LNCaP clone FGC (cell line): ENCODE measurements at places on chromosomes 2 and 18.

DNA sequence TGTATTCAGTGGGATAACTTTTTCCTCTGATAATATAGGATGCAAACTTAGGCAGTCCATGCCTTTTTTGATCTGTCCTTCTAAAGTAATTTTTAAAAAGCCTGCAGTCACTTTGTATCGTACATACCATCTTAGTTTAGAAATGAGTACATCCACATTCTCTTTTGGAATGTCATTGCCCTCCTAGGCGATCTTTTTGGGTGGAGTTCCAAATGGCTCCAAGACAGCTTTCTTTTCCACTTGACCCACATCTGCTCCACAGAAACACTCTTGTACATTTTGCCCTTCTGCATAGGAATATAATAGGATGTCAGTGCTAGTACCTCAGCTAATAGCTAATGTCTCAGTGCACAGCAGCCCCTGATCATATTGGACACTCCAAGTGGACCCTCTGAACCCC is 21.8 kb upstream of the HTR2B start:
- no peak for DNase-seq

DNA sequence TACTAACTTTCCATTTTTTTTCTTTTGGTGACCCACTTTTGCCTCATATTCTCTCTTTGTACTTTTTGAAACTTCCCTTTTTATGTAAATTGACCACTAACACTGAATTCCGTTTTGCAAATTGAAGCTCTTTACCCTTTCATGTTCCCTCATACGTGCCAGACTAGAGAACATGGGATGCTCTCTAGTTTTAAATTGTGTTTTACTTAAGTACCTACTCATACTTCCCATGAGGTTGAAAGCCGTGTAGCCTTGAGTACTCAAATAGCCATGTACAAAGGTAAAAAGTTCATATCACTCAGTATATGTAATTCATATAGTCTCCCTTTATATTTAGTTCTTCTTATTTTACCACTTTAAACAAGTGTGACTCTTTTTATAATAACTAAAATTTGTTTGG is 119.7 kb downstream of the PIK3C3 start:
- no peak for DNase-seq

DNA sequence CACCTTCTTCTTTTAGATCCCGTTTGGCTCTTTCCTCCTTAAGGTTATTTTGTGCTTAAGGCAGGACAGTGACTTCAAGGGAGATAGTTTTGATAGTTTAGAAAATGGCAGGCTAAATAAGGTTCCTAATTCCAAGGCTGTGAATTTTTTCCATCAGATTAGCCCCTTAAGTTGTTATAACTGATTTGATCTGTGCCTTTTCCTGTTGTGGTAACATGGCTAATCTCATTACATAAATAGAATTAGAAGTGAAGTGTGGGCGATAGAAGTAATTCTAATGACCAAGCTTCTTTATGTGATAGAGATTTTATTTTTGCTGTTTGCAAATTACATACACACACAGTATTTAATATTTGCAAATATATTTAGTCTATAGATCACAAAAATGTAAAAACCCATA is 102.0 kb downstream of the MYO1B start:
- DNase-seq = no peak

GRCh38 chr2:236939271-236939670 is 146.4 kb upstream of the COPS8 start:
- DNase-seq = no peak

DNA sequence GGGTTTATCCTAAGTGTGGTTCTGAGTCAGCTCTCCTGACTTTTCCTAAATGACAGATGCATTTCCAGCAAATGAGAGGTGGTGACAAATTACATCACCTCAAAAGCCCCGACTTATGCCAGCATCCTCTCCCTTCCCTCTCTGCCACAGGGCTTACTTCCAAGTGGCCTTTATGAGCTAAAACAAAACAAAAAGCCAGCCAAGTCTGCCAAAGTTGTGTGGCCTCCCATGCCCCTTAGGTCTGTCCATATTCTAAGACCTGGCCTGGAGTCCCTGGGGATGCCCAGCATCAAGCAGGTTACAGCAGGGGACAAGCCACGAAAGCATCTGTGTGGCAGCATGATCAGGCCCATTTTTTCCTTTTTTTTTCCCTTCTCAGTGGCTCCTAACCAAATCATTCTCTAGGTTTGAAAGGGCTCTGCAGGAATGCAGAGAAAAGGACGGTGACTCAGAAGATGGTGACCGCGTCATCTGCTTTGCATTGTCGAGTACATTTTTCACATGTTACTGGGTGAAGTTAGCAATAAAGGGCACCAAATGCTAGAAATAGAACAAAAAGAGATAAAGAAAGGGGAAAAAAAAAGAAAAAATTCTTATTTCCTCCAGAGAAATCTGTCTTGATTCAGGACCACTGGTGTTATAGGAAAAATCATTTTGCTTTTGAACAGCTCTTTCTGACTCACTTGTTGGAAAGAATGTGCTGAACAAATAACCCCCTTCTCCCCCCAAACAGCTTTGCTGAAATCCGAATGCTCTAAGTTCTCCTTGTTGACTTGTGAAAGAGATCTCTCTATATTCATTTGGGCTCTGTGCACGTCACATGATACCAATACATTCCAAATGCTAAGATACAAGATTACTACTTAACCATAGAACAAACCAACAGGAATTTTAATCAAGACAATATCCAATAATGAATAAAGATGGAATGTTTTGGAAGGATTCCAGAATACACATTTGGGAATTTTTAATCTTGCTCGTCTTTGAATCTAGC is 178.7 kb downstream of the EN1 start:
- no peak for DNase-seq

- DNase-seq = no peak
Measured at GRCh38 chr2:98507461-98507860, 62.8 kb downstream of the INPP4A start.

DNA sequence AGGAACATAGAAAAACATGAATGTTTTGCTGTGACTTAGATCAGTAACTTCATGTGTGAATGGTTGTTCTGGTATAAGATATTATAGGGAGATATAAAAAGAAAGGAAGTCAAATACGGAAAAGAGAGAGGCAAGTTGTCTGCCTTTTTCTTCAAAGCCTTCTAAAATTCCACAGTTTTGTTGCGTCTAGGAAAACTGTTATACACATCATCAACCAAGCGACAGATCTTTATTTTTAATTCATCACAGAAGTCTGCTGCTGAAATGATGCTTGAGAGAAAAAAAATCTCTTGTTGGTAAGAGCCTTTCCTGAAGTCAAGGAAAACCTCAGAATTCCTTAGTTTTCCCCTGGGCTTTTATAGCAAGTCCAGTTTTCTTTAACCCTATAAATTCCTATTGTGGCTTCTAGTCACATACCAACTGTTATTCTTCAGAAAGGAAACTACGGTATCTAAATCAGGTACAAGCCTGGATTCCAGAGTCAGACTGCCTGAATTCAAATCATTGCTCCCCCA is 36.3 kb upstream of the TANC1 start:
- DNase-seq = no peak

DNA sequence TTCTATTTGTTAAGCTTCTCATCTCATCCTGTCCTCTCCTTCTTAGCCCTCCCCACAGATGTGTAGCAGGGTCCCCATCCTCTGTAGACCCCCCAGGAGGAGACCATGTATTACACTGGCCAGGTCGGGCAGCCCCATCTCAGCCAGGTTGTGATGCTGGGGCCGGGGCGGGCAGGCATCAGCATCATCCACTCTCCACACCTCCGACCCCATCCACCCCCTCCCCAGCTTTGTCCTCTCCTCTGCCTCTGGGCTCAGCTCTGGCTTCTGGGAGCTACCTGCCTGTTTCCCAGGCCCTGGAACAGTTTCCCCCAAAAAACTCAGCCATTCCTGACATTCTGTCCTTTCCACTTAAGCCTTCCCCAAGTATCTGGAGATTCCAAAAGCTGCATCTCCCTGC is 49.2 kb downstream of the GBX2 start:
- DNase-seq = no peak

DNA sequence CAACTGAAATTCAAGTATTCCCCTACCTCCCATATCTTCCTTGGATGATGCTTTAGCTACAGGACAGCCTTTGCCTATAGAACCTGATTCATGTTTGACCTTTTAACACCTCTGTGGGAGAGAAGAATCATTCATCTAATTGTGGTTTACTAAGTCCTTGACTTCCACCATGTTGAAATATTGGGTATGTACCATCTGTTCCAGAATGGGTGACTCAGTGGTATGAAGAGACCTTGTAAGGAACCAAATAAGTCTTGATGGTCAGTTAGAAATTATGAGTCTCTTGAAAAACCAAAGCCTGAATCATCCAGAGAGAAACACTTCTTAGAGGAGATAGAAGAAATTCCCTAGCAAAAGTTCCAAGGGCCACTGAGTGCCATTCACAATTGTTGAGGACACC is 27.5 kb downstream of the STAMBP start:
- no peak for DNase-seq

- peak; percentile 59 for DNase-seq
Measured at GRCh38 chr18:49561289-49562193, at the start of gene LIPG. Gene LIPG, plus strand, starts transcription at chr18:49562057. Its CDS starts 252 bp downstream, at chr18:49562309.

GRCh38 chr2:30643674-30644073 is 163.6 kb downstream of the CAPN13 start:
- DNase-seq = no peak

DNA sequence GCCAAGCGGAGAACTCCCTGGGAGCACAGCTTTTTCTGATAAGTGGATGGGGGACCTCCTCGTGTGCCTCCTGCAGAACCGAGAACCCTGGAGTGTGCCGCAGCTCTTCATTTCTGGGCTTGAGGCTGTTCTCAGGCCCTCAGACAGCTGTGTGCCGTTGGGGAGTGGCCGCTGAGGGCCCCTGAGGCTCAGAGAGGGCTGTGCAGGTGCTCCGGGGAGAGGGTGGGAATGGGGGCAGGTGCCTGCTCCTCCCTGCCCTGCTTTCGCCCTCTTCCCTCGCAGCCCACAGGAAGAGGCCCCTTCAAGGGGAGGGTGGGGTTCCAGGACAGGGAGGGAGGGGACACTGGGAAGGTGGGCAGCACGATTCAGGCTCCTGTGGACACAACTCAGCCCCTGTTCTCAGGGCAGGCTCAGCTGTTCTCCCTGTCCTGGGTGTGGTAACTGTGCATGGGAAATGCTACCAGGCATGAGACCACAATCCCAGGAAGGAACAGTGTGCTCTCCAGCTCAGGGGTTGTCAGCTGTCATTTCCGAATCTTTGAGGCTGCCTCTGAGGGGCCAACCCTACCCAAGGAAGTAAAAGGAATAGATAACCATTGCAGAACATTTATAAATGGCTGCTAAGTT is 11.3 kb downstream of the LCT start:
- no peak for DNase-seq

GRCh38 chr2:188414869-188415753 is 123.4 kb downstream of the GULP1 start:
- DNase-seq = no peak

DNA sequence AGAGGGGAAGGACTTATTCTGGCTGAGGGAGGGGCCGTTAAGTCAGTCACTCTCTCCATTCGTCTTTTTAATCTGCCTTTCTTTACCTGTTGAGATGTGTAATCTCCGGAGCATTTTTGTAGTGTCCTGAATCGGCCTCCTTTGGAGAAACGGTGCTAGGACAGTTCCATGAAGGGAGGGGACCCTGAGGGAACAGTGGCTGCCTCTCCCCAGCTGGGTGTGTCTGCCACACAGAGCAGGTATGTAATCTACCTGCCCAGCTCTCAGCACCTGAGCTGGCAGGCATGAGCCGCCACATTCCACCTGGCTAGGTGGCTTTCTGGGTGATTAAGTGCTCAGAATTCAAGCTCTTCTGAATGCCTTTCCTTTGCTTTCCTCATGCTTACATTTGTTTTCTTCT is 131.2 kb downstream of the WDSUB1 start:
- no peak for DNase-seq

DNA sequence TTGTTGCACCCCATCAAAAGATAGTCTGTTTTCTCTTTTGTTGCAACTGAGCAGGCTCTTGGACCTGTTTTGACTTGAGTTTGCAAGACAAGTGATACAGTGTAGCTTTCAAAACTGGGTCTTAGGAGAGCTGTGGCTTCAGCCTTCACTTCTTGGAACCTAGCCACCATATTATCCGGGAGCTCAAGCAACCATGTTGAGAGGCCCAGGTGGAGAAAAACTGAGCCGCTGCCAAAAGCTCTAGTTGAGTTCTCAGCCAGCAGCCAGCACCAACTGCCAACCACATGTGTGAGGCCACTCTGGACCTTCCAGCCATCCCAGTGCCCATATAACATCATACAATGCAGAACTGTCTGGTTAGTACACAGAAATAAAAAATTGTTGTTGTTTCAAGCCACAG is 5.4 kb downstream of the CACNB4 start:
- DNase-seq = peak; percentile 11

DNA sequence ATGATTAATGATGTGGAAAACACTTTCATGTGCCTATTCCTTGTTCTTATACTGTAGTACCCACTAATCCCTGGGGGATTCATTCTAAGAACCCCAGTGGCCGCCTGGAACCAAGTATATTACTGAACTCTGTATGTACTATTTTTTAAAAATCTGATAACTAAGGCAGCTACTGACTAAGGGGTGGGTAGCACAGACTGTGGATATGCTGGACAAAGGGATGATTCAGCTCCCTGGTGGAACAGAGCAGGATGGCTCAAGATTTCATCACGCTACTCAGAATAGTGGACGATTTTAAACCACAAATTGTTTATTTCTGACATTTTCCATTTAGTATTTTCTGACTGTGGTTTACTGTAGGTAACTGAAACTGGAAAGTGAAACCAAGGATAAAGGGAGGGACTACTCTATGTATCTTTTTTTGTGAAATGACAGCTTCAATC is 41.8 kb upstream of the CDC42EP3 start:
- DNase-seq = no peak

DNA sequence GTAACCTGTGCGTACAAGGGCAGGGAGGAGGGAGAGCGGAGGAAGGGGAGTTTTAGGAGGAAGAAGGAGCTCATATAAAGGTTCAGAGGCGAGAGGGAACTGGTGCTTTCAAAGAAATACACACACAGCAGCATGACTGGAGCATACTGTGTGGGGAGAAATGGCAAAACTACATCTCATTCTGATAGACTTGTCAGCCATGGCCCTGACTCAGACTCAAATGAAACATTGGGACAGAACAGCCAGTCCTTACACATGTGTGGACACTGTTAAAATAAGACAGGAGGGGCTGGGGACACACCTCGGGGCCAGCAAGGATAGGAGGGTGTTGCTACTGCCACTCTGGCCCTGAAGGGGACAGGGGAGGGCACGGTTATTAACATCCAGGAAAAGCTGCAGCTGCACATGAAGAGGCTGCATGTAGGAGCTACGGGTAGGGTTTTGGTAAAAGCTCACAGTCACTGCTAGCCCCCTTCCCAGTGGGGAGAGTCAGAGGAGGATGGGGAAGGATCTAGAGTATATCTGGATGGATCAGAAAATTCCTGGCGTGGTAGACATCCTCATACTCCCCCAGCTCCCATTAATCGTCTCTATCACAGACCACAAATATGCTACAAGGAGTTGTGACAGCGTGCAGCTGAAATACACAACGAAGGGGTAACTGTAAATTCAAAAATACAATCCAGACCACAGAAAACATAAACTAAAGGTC is 110.5 kb downstream of the GATA6 start:
- no peak for DNase-seq

DNA sequence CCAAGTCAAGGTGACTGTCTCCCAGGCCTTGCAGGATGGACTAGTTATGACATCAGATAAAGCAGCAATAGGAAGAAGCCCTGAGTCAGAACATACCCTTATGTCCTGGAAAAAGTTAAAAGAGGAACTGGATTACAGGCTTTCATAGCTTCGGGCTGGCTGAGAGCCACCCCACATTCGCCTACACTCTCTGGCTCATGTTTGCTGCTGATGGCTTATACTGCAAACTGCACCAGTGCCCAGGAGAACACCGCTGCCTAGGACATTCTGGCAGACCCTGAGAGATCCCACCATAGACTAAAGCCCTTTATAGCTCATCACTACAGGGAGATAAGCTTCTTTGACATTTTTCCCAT is 20.3 kb downstream of the SLC8A1 start:
- DNase-seq = no peak
